Tongue (tissue), 3 donors: ENCODE measurements at places on chromosomes 12 and 14. TPM values are rescaled to one million over a fixed set of nuclear protein-coding genes. Genes with fewer than 3 reads are reported as not detected.

The TUBA1B gene
- 509 TPM for total RNA-seq

The CEBPE gene
- total RNA-seq, result not detected

The SNAPC1 gene
- 7.0 TPM for total RNA-seq

The PCBP2 gene
- 300 TPM for total RNA-seq

The POTEM gene
- total RNA-seq, result not detected

The DCAF4 gene
- 22.4 TPM for total RNA-seq

The REP15 gene
- total RNA-seq, result 3.0 TPM

The CCDC77 gene
- 9.3 TPM for total RNA-seq

The IL26 gene
- total RNA-seq, result not detected

The RERGL gene
- 4.0 TPM for total RNA-seq

The MIP gene
- total RNA-seq, result not detected
